SW 1271 (cell line): ENCODE measurements at places on chromosomes 2 and 18.

DNA sequence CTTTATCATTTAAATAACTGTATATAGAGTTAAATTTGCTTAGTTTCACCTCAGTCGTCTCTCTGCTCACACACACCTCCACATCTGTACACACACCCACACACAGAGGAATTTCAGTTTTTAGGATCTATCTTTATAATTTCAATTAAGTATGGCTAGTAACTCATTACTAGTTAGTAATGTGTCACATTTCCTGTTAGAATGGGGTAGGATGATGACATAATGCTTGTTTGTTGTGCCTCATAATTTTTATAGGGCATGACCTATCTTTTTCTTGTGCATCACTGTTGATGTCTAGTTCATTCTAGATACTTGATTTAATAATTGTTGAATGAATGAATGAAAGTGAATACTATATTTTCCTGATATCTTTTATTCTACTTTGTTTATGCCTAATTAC lies 108.6 kb downstream of the AGPS start:
- no peak for DNase-seq

GRCh38 chr2:88751768-88752167 lies 60.3 kb downstream of the RPIA start:
- DNase-seq, result no peak

- DNase-seq, result no peak
These were observed 137.5 kb downstream of the FMNL2 start for GRCh38 chr2:152472481-152472887.

DNA sequence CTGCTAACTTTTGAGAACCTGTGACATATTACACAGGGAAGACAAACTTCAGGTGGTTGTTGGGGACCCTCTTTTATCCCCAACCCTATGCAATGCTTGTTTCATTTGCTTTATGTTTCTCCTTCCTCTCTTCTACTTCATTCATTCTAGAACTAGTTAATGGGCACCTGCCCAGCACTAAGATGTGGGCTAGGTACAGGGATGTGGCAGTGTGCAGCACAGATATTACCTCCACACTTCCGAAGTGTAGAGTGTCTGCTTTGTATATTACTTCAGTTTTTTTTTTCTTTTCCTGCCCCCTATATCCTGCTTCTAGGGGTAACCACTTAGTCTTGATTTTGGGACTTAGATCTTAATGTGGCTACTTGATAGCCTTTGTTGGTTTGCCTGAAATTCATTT lies 35.1 kb downstream of the CD28 start:
- DNase-seq, result no peak
